Activated naive CD4-positive, alpha-beta T cell treated with anti-CD3 and anti-CD28 coated beads, Interleukin-2, amount 10 ng/mL, durations not matched to agents 7 days and 5 days (primary cell): ENCODE measurements at places on chromosomes 5 and 9.

- peaks cover 1% of the 10 kb centered on the region for H3K36me3 ChIP-seq
- peak overlapping the region; percentile 87 for H3K4me3 ChIP-seq
- H3K27ac ChIP-seq: peak overlapping the region; percentile 87
- peaks cover 30% of the 10 kb centered on the region for H3K27me3 ChIP-seq
These were observed 2.6 kb upstream of the MZB1 start for GRCh38 chr5:139392324-139392677.

GRCh38 chr9:31290731-31291130 lies 1093.7 kb upstream of the ACO1 start:
- peaks cover 6% of the 10 kb centered on the region for H3K36me3 ChIP-seq
- peaks cover 10% of the 10 kb centered on the region for H3K4me1 ChIP-seq
- no peak overlapping the region for H3K4me3 ChIP-seq
- no peak for DNase-seq
- H3K27me3 ChIP-seq: no peaks in the 10 kb centered on the region
- no peak overlapping the region for H3K27ac ChIP-seq

DNA sequence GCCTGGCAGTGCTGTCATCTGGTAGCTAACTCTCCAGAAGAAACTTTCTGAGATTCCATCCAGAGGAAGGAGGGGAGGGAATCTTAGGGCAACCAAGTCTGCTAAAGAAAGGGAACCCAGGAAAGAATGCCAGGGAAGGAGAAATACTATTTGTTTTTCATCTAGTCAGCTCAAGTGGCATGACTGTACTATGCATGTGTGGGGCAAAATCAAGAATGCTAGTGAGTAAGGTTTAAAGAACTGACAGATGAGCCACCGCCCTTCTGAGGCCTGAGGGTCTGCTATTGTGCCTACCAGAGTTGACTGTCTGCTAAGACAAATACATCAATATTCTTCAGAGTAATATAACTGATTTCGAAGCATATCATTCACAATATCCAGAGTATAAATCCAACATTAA lies 204.2 kb downstream of the SLC12A2 start:
- no peaks in the 10 kb centered on the region for H3K27me3 ChIP-seq
- H3K27ac ChIP-seq: no peak overlapping the region
- no peak for DNase-seq
- H3K36me3 ChIP-seq: no peaks in the 10 kb centered on the region
- no peak overlapping the region for H3K4me3 ChIP-seq

DNA sequence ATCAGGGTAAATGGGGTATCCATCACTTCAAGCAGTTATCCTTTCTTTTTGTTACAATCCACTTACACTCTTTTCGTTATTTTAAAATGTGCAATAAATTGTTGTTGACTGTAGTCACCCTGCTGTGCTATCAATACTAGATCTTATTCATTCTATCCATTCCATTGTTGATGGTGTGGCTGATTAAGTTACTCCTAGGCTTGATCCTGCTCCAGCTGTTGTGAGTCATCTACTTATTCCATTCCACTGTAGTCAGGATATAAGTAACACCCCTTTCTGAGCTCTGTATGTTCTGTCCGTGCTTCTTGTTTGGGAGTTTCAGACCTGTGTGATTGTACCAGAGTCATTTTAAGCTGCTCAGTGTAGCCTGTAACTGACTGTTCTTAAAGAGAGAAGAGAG lies 122.5 kb upstream of the RUSC2 start:
- no peaks in the 10 kb centered on the region for H3K36me3 ChIP-seq
- no peak for DNase-seq
- H3K27ac ChIP-seq: no peak overlapping the region
- H3K4me3 ChIP-seq: no peak overlapping the region

DNA sequence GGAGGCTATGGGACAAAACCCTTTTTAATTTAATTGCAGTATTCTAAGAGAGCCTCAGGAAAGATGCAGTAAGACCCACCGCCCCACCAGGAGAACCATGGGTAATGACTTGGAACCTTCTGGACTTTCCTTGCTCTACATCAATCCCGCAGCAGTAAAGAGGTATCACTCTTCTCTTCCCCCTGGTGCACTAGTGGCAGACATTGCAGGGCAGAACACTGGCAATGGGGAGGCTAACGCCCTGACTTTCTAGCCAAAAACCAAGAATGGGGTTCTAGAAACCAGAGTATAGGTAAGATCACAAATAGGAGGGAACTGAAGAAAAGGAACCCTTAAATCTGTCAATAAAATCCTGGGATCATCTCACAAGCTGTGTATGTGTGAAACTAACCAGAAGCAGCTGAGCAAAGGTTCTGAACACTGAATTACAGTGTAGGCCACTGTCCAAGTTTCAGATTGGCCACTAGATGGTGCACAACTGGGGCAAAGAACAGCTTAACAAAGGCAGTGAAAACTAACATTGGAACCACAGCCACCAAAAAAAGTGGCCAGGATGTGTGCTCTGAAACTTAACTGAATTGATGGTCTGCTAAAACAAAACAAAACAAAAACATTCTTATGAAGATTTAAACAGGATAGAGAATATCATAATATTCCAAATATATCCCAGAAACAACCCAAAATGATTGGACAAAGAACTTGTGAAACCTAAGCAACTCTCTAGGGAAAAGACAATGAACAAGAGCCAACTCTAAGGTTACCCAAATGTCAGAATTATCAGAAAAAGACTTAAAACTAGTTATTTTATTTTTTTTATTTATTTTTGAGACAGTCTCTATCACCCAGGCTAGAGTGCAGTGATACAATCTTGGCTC lies 6.6 kb upstream of the FAM151B start:
- no peak overlapping the region for H3K27ac ChIP-seq
- DNase-seq: peak; percentile 67
- peaks cover 3% of the 10 kb centered on the region for H3K36me3 ChIP-seq

DNA sequence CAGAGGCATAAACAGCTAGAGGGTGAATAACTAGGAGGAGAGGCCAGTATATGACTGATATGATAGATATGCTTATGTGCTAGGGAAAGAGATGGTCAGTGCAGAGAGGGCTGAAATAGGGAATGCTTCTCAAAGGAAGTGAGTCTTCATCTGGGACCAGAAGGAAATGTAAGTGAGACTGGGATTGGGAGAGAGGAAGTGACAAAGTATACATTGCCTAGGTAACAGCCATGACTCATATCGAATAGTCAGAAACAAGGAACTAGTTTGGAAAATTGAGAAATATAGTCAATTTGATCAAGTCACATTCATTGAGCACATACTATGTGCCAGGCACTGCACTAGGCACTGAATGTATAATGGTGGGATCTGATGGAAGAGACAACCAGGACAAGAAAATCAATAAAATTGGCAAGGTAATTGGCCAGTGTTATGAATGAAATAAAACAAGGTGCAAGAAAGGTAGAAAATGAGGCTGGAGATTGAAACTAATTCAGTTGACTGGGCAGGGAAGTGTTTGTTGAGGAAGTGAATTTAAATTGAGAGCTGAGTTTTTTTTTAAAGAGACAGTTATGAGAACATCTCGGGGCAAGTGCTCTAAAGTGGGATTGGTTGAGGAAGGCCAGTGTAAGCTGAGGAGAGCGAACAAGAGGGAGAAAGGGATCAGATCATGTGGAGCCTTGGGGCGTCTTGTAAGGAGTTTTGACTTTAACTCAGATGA lies 4.3 kb downstream of the ERAP2 start:
- H3K27ac ChIP-seq: peak overlapping the region; percentile 75
- DNase-seq: no peak
- H3K4me1 ChIP-seq: peaks cover 78% of the 10 kb centered on the region
- H3K36me3 ChIP-seq: peaks cover 66% of the 10 kb centered on the region
- peak overlapping the region; percentile 69 for H3K4me3 ChIP-seq

DNA sequence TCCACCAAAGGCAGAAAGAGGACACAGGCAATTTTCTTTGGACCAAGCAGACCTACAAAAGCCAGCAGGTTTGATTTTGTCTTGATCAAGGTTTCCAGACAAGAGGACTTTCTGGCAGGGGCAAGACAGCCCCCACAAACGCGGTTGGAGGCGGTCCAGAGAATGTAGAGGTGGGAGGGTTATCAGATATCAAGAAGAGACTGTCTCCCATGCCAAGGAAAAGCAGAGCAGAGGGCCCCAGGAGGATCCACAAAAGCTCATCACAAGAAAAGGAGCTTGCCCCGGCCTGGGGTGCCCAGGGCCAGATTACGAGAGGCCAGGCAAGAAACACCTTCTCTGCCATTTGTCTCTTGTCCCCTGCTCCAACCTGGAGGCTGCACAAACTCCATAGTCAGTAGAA lies 538.9 kb downstream of the BNC2 start:
- no peak overlapping the region for H3K27ac ChIP-seq
- H3K4me1 ChIP-seq: no peaks in the 10 kb centered on the region
- H3K27me3 ChIP-seq: no peaks in the 10 kb centered on the region
- no peaks in the 10 kb centered on the region for H3K36me3 ChIP-seq
- DNase-seq: no peak

- no peak overlapping the region for H3K27ac ChIP-seq
- H3K4me1 ChIP-seq: peaks cover 7% of the 10 kb centered on the region
- peaks cover 7% of the 10 kb centered on the region for H3K27me3 ChIP-seq
- H3K36me3 ChIP-seq: no peaks in the 10 kb centered on the region
- no peak overlapping the region for H3K4me3 ChIP-seq
- DNase-seq: no peak
These were observed 73.5 kb upstream of the ALDH1A1 start for GRCh38 chr9:73026375-73026774.

- H3K4me3 ChIP-seq: no peak overlapping the region
- no peaks in the 10 kb centered on the region for H3K4me1 ChIP-seq
- no peak overlapping the region for H3K27ac ChIP-seq
These were observed 514.2 kb downstream of the KCTD16 start for GRCh38 chr5:144684899-144685298.

DNA sequence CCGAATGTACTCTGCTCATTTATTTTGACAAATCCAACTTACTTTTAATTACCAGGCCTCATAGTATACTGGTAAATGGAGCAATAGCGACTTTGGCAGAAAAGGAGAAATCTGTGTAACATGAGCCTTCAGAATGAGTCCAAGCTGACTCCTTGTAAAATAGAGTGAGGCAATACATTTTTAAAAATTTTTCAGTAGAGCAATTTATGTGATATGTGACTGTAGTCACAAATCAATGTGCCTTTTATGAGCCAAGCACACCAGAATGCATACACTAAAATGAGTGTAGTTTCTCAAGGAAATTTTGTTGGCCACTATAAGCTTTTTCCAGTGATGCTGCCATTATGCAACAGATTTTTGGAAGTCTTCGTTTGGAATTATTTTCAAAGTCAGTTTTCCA lies 73.8 kb downstream of the SNCAIP start:
- H3K36me3 ChIP-seq: no peaks in the 10 kb centered on the region
- no peak overlapping the region for H3K27ac ChIP-seq
- H3K27me3 ChIP-seq: no peaks in the 10 kb centered on the region
- H3K4me3 ChIP-seq: no peak overlapping the region
- no peak for DNase-seq

GRCh38 chr5:170251462-170251861 lies 18.7 kb downstream of the C5orf58 start:
- peaks cover 51% of the 10 kb centered on the region for H3K4me1 ChIP-seq
- no peak for DNase-seq
- no peak overlapping the region for H3K4me3 ChIP-seq
- peaks cover 91% of the 10 kb centered on the region for H3K36me3 ChIP-seq
- no peak overlapping the region for H3K27ac ChIP-seq

GRCh38 chr9:96394832-96395496 lies 11.5 kb upstream of the SLC35D2 start:
- peaks cover 43% of the 10 kb centered on the region for H3K4me1 ChIP-seq
- H3K27ac ChIP-seq: no peak overlapping the region
- peaks cover 57% of the 10 kb centered on the region for H3K36me3 ChIP-seq
- H3K4me3 ChIP-seq: no peak overlapping the region
- no peak for DNase-seq
- H3K27me3 ChIP-seq: no peaks in the 10 kb centered on the region

DNA sequence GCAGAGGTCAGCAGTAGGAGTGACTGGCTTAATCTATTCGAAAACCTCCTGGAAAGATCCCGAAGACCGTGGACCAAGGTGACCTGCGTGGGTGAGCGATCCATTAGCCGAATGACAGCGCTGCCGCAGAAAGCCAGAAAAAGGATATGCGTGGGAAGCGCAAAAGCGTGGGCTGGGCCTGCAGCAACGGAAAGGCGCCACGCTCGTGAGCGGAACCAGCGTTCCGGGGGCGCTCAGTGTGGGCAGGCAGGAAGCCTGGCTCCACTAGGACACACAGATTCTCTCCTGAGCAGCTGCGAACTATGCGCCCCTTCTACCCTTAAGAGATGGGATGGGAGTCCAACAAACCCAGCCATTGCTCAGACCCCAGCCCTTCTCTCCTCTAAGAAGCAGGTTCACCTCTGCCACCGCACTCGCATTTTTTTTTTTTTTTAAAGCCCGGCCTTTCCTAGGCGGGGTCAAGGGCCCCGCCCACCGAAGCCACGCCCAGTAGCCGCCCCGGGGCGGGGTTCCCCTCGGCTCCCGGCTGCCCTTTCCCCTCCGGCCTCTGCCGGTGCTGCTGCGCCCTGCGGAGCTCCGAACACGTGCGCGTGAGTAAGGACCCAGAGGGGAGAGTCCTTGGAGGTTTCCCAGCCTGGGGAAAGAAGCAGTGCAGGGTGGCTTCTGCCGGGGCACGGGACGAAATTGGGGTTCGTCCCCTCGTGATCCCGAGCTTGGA lies 19.8 kb upstream of the MATR3 start:
- peaks cover 3% of the 10 kb centered on the region for H3K27me3 ChIP-seq
- peak overlapping the region; percentile 78 for H3K4me3 ChIP-seq
- peaks cover 18% of the 10 kb centered on the region for H3K36me3 ChIP-seq
- peaks cover 58% of the 10 kb centered on the region for H3K4me1 ChIP-seq
- peak; percentile 89 for DNase-seq

DNA sequence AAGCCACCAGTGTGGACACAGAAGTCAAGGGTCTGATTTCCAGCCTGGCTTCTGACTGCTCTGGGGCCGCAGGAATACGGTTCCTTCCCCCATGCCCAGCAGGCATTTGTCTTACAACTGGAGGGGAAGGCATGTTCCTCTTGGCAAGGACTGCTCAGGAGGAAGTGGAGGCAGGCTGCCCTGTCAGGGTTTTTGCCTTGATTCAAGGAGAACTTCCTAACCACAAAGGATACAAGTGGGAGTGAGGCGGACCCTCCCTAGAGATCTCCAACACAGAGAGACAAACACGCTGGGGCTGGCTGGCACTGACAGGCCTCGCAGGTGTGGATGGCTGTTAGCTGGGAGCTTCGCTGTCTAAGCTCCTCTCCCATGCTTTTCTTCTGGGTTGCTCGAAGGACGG lies 19.1 kb downstream of the TGFBI start:
- H3K36me3 ChIP-seq: no peaks in the 10 kb centered on the region
- H3K4me3 ChIP-seq: no peak overlapping the region
- H3K27me3 ChIP-seq: peaks cover 4% of the 10 kb centered on the region
- H3K4me1 ChIP-seq: peaks cover under 1% of the 10 kb centered on the region
- no peak overlapping the region for H3K27ac ChIP-seq
- DNase-seq: no peak

DNA sequence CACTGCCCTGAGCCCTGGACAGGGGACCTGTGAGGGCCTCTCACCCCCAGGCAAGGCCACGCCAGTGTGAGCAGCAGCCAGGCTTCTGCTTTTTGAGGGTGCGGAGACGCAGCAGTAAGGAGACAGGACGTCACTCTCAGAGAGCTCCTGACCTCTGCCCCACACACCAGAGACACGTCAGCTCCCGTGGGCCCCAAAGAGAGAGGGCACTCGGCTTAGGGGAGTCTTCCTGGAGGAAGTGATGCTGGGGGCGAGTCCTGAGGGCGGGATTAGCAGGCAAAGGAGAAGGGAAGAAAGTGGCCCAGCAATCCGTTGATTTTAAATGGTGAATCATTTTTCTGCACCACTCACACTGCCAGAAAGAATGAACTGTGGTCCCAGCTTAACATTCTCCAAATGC lies 24.0 kb upstream of the SLC9A3 start:
- no peak overlapping the region for H3K4me3 ChIP-seq
- H3K27me3 ChIP-seq: peaks cover 38% of the 10 kb centered on the region
- H3K36me3 ChIP-seq: no peaks in the 10 kb centered on the region
- H3K27ac ChIP-seq: no peak overlapping the region
- H3K4me1 ChIP-seq: peaks cover 19% of the 10 kb centered on the region

GRCh38 chr5:159106569-159107282 lies 7.0 kb upstream of the EBF1 start:
- peaks cover 74% of the 10 kb centered on the region for H3K27me3 ChIP-seq
- peak; percentile 78 for DNase-seq
- peak overlapping the region; percentile 61 for H3K4me3 ChIP-seq
- no peak overlapping the region for H3K27ac ChIP-seq
